ENCODE measurements at places on chromosomes 3 and 15.

- DNase-seq, result no peak
Measured at GRCh38 chr3:197026481-197026866, 3.1 kb downstream of the MELTF start.

DNA sequence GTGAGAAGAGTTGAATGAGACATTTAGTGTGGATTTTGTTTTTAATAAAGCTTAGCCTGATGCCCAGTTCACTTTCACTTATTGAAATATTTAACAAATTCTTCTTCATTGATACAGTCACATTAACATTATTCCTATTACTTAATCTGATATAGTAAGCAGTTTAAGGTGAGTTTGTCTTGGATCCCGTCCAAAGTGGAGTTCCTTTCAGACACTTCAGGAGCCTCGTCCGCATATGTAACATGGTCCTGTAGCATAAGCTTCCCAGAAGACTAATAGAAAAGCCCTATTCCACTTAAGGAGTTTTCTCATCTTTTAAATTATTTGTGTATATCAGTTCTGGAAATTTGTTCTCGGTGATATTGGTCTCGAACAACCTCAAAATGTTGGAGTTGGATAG lies 39.7 kb upstream of the MLF1 start:
- no peak for DNase-seq

- DNase-seq, result no peak
Measured at GRCh38 chr15:92595506-92596381, 59.8 kb downstream of the FAM174B start.

DNA sequence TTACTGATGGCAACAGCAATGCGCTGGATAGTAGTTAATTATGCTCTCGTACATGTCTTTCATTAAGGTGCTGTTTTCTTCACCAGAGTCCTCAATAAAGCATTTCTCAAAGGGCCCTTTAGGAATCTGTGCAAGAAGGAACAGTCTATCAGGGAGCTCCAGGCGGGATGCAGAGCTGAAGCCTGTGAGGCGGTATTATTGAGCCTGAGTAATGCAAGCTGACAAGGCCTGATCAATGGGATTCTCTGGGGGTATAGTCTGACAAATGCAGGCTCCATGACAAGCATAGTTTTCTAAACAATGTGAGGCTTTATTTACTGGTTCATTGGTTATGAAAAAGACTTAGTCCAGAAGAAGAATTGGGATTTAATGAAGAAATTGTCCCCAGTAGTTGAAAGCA lies 530.9 kb upstream of the CBLB start:
- DNase-seq, result no peak

DNA sequence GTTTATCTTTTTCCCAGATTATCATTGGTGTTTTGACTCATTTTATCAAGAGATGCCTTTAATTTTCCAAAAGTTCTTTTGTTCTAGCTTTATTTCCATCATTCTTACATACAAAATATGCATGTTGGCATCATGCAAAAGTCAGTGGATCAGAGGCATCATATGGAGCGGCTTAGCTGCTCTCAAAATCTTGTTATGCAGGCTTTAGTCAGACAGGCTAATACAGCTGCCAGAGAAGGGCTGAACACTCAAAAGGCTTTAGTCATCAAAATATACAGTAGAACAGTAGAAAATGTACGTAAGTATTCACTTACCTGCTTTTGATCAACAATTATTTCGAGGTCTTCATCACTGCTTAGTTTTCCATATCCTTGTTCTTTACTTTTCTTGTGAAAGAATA lies 65.5 kb downstream of the PEX5L start:
- DNase-seq, result no peak

- DNase-seq, result no peak
Measured at GRCh38 chr3:65716071-65716751, 322.5 kb downstream of the MAGI1 start.
